Placental epithelial cell (primary cell): ENCODE measurements at places on chromosomes 3 and 15. TPM values are rescaled to one million over a fixed set of nuclear protein-coding genes. Genes with fewer than 3 reads are reported as not detected.

DPH3 gene
- total RNA-seq, result 13.7 and 21.4 TPM in 2 replicates

CELF6 gene
- total RNA-seq, result 0.11 and 0.79 TPM in 2 replicates

INKA1 gene
- 1.8 and 2.0 TPM in 2 replicates for total RNA-seq

TNFAIP8L3 gene
- total RNA-seq, result not detected in 2 replicates

IQCF5 gene
- total RNA-seq, result not detected in 2 replicates

ITIH3 gene
- total RNA-seq, result not detected in 2 replicates

SLC12A1 gene
- total RNA-seq, result not detected in 2 replicates

C2CD4B gene
- not detected in 2 replicates for total RNA-seq

CCR3 gene
- total RNA-seq, result 0.33 TPM in 1 of 2 replicates, not detected in the other

GOLGA8S gene
- under 0.01 TPM in 1 of 2 replicates, not detected in the other for total RNA-seq
